Bronchus fibroblast of lung (primary cell): ENCODE measurements at places on chromosomes 2 and 18. TPM values are rescaled to one million over a fixed set of nuclear protein-coding genes. Genes with fewer than 3 reads are reported as not detected.

Gene RAX
- total RNA-seq = not detected in 2 replicates

Gene DYNAP
- total RNA-seq = not detected in 2 replicates

Gene SERPINB11
- not detected in 2 replicates for total RNA-seq

Gene KIAA2012
- not detected in 2 replicates for total RNA-seq

Gene SCN2A
- 1.0 and 1.2 TPM in 2 replicates for total RNA-seq

Gene HRH4
- not detected in 2 replicates for total RNA-seq

Gene SMYD1
- total RNA-seq = not detected in 2 replicates

Gene GLS
- 34.6 and 35.5 TPM in 2 replicates for total RNA-seq

Gene IL1B
- 0.17 and 0.45 TPM in 2 replicates for total RNA-seq

Gene YWHAQ
- 401 and 459 TPM in 2 replicates for total RNA-seq

Gene SOWAHC
- 4.6 and 5.0 TPM in 2 replicates for total RNA-seq

Gene MATN3
- 2.5 and 3.9 TPM in 2 replicates for total RNA-seq

Gene PDE1A
- 1.3 TPM in 1 of 2 replicates, not detected in the other for total RNA-seq

Gene MAP3K2
- total RNA-seq = 10.9 and 11.9 TPM in 2 replicates

Gene LCT
- total RNA-seq = not detected in 2 replicates

Gene GNLY
- not detected in 2 replicates for total RNA-seq

Gene FHL2
- total RNA-seq = 172 and 185 TPM in 2 replicates

Gene RSAD2
- under 0.01 TPM in 1 of 2 replicates, not detected in the other for total RNA-seq

Gene SERPINB8
- total RNA-seq = 6.6 and 7.4 TPM in 2 replicates

Gene SCG2
- 3.0 and 4.0 TPM in 2 replicates for total RNA-seq

Gene PEX13
- total RNA-seq = 17.0 and 20.4 TPM in 2 replicates

Gene AQP12A
- not detected in 2 replicates for total RNA-seq

Gene LTBP1
- 346 and 357 TPM in 2 replicates for total RNA-seq

Gene GYPC
- 100 and 106 TPM in 2 replicates for total RNA-seq

Gene TUBB8B
- total RNA-seq = not detected in 2 replicates

Gene IL36A
- not detected in 2 replicates for total RNA-seq

Gene ALK
- not detected in 2 replicates for total RNA-seq
